ENCODE measurements at places on chromosomes 5 and 9.

- DNase-seq = no peak
Measured at GRCh38 chr9:23342291-23342690, 483.7 kb downstream of the ELAVL2 start.

DNA sequence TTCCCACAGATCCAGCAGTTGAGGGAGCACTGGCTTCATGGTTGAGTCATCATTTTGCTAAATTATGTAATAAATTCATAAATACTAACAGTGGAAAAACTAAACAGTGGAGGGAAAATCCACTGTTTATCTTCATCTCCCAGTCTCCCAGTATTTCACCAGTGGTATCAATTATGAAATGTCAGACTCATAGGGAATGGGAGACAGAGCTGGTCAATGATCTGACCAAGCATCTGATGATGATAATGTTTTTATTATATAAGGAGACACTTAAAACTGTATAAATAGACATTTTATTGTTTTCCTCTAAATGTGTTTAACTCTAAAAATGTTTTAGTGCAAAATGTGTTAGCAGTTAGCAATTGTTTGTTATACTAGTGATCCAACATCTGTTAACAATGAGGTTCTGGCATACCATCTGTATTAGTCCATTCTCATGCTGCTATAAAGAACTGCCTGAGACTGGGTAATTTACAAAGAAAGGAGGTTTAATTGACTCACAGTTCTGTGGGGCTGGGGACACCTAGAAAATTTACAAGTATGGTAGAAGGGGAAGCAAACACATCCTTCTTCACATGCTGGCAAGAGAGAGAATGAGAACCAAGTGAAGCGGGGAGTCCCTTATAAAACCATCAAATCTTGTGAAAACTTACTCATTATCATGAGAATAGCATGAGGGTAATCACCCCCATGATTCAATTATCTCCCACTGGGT, 11.8 kb upstream of the REEP5 start:
- DNase-seq = no peak

GRCh38 chr5:35803191-35803651, 53.5 kb upstream of the IL7R start:
- DNase-seq = peak; percentile 41

DNA sequence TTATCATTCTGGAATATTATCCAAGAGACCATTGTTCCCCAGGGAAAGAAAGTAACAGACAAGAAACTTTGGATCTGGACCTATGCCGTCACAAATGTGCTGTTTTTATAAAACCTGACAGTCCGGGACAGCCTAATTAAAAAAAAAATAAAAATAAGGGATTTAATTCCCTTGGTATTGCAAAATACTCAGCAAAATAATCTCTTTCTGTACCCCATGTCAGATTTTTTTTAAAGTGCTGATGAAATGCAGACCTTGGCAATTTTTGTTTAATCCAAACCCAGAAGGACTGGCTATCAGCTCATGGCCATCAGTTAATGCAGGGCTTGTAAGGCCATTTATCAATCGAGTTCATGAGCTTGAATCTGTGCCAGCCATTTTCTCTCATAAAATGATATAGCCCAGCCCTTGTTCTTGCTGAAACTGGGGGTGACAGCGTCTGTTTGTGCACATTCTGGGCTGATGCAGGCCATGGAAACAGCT, 162.7 kb upstream of the S1PR3 start:
- no peak for DNase-seq

- DNase-seq = no peak
Measured at GRCh38 chr5:107672211-107673038, 1.7 kb upstream of the EFNA5 start.

- no peak for DNase-seq
Measured at GRCh38 chr5:149872351-149873040, 72.1 kb downstream of the PDE6A start.

DNA sequence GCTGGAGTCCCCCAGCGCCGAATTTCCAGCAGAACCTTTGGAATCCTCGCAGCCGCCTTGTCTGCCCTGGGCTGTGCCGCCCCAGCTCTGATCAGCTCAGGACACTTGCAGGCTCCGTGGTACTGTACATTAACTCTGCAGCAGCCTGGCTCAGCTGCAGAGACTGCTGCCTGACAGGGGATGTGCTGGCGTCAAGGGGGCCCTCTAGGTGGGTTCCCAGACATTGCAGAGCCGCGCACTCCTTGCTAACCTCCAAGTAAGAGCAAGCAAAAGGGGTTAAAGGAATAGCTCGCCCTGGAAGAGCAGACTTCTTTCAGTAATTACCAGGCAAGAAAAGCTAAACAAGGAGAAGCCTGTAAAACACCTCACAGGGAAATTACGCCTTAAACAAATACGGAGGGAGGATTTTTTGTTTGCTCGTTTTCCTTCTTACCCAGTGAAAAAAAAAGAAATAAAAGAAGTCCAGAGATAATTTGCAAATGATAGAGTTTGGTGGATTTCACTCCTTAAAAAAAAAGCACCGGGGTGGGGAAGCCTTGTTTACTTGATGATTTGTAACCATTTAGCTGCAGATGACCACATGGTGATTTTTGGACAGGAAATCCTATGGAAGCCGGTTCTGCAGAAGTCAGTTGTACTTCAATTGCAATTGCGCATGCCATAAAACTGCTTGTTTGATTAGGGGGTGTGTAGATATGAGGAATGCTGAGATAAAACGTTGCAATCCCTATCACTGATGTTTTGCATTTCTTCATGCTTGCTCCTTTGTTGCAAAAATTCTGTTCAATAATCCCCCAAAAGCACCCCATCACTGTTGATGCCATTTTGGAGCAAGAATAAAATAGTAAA, 305.8 kb downstream of the PDE4D start:
- no peak for DNase-seq

DNA sequence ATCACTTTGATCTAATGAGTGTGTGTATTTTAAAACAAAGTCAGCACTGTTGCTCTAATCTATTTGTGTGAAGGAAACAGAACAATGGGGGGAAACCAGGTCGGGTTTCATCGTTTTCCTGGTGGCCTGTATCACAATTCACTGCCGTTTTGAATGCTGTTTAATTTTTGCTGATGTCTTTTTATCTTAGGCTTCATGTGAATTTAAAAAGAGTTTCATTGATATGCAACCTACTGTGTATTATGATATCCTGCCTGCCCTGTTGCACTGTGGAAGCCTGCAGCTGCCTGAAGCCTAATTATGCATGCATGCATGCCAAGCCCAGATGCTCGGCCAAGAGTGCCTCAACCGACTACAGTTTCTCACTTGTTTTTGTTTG, 307.5 kb downstream of the ZNF608 start:
- DNase-seq = no peak

DNA sequence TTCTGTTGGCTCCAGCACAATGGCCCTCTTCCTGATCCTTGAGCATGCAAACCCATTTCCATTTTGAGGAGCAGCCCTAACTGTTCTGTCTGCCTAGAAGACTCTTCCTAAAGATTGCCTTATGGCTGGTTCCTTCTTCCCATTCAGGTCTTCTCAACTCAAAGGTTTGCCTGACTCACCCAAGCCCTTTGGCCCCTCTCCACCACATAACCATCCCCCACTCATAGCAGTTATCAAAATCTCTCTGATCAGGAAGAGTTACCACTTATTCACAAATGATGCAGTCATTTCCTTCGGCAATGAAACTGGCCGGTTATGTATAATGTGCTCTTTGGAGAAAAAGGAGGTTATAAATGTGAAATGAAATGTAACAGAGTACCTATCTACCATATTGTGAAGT, 8.9 kb upstream of the POU4F3 start:
- no peak for DNase-seq

- no peak for DNase-seq
Measured at GRCh38 chr5:169395136-169395535, 94.2 kb upstream of the SLIT3 start.

DNA sequence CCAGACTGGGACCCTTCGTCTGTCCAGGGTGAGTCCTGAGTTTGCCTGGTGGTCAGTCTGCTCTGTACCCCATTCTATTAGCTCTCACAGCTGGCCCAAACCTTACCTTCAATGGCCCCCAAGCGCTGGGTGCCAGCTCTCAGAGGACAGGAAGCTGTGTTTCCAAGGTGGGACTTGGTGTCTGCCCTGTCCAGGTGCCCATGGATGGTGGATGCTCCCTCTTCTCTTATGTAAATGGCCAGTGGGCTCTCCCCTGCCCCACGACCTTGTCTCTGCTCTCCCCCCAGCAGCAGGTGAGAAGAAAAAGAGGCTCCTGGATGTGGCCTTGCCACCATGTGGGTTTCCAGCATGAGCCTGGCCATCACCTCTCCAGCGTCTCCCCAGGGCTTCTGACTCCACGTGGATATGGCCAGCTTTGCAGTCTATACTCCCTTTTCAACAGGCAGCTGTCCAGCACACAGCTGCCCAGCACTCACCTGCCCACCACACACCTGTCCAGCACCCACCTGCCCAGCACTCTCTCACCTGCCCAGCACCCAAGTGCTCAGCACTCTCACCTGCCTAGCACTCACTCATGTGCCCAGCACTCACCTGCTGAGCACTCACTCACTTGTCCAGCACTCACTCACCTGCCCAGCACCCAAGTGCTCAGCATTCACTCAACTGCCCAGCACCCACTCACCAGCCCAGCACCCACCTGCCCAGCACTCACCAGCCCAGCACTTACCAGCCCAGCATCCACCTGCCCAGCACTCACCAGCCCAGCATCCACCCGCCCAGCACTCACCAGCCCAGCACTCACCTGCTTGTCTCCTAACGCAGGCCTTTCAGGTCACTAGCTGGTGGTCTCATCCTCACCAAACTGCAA, 136.2 kb upstream of the IRX2 start:
- DNase-seq = no peak
